ENCODE measurements at places on chromosomes 11 and 22.

- DNase-seq, result no peak
These were observed 34.7 kb downstream of the CCDC83 start for GRCh38 chr11:85889676-85890579.

DNA sequence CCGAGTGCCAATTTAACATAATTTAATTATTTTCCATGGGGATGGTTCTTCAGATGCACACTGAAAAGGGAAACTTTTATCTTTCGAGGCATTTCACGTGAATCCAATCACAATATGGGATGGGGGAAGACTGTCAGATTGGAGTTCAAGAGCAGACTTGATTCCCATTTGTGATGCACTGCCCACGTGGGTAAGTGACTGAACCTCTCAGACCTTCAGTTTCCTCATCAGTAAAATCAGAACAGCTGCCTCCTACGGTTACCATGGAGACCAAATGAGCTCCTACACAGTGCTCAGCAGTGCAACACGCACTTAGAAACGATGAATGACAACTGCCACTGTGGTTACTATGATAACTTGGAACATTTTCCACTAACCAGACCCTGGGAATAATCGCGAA, 21.7 kb downstream of the KIAA0930 start:
- DNase-seq, result no peak

DNA sequence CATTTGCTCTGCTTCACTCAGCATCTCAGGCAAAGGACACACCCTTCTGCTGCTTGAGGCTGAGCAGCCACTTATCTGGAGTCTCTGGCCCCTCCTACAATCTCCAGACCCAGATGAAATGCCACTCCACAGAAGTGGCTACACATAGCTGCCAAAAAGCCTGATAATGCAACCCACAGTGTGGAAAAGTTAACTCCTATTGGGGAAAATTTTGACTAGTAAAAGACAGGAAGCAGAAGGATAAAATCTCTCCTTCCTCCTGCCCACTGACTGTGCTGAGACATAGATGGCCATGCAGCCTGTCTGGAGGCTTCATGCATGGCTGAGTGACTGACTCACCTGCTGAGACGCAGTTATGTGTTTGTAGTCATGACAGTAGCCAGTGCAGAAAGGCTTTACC, 92.3 kb upstream of the TEAD1 start:
- no peak for DNase-seq

- DNase-seq, result no peak
These were observed 2.3 kb upstream of the APOA4 start for GRCh38 chr11:116825434-116825833.

DNA sequence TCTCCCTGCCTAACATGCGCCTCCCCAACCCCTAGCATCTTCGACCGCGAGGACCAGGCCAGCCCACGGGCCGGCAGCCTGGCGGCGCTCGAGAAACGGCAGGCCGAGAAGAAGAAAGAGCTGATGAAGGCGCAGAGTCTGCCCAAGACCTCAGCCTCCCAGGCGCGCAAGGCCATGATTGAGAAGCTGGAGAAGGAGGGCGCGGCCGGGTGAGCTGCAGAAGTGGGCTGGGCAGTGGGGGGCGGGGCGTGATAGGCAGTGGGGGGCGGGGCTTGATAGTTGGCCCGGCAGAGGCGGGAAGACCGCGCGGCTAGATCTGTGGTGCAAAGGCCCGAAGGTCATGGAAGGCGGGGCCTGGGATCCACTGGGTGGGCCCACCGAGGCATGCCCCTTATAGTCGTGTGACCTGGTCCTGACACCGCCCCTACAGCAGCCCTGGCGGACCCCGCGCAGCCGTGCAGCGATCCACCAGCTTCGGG, 8.7 kb downstream of the SELENOM start:
- no peak for DNase-seq

- no peak for DNase-seq
These were observed 6.9 kb upstream of the NEAT1 start for GRCh38 chr11:65415499-65416340.

GRCh38 chr11:14764579-14765527, 121.2 kb downstream of the PDE3B start:
- no peak for DNase-seq

- no peak for DNase-seq
These were observed 75.2 kb downstream of the DHCR7 start for GRCh38 chr11:71372693-71373657.

DNA sequence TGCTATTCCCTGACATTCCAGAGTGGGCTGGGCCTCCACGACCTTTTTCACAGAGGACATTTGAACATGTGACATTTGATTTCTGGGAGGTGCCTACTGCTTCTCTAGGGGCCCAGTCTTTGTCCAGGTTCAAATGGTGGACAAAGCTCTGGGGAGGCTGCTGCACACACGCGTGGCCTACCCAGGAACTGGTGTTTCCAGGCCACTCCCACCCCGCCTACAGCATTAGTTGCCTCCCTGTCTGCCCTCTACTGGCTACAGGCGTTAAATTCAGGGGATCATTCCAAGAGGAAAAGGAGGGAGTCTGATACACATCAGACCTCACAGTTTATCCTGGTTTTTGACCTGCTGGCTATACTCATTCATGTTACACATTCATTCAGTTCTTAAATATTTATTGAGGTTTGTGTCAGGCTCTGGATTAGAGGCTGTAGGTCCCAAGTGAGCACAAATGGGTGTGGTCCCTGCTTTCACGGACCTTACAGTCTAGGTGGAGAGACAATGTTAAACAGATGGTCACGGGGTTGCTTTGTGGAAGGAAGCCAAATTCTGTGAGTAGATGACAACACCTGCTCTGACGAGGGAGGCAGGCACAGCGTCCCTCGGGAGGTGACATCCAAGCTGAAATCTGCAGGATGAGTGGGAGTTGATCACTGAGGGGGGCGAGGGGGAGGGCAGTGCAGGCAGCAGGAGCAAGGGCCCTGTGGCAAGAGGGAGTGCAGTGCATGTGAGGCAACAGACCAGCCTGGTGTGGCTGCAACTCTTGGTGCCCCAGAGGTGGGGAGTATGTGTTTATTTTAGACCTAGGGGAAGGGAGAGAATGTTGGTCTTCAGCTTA, 11.8 kb downstream of the TUB start:
- DNase-seq, result no peak

GRCh38 chr11:100735949-100736675, 49.0 kb downstream of the ARHGAP42 start:
- no peak for DNase-seq

- no peak for DNase-seq
These were observed 2.6 kb upstream of the INSC start for GRCh38 chr11:15112131-15112541.

- peak; percentile 36 for DNase-seq
These were observed 4.9 kb downstream of the LTO1 start for GRCh38 chr11:69670158-69670845.

DNA sequence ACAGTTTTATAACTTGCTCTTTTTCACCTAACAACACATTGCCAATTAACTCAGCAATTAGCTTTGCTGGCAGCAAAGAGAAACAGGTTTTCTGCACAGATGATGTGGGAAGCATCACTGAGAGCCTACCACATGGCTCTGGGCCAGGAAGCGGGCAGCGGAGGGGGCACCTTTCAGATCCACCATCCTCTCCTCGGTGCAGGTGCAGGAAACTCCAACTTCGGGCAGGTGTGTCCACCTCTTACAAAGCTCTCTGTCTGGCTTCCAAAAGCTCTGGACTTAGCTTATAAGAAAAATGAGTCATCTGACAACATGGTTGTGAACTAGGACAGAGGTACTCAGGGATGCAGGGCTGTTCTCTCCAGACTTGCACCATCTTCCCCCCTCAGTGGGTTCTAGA, 77.0 kb downstream of the RPS6KA4 start:
- DNase-seq, result no peak

GRCh38 chr11:120808616-120809050, 215.3 kb upstream of the TBCEL start:
- DNase-seq, result no peak

GRCh38 chr22:29199702-29200400, 5.8 kb upstream of the EMID1 start:
- DNase-seq, result no peak

GRCh38 chr11:131356206-131356605, 14.2 kb upstream of the NTM start:
- DNase-seq, result no peak

- DNase-seq, result no peak
These were observed 21.4 kb downstream of the KIF18A start for GRCh38 chr11:28086569-28086968.

- DNase-seq, result no peak
These were observed 929.5 kb upstream of the CCDC90B start for GRCh38 chr11:84215672-84216071.

- no peak for DNase-seq
These were observed 25.4 kb downstream of the ARFGAP3 start for GRCh38 chr22:42831712-42832111.

GRCh38 chr11:100730266-100730665, 43.2 kb downstream of the ARHGAP42 start:
- no peak for DNase-seq

DNA sequence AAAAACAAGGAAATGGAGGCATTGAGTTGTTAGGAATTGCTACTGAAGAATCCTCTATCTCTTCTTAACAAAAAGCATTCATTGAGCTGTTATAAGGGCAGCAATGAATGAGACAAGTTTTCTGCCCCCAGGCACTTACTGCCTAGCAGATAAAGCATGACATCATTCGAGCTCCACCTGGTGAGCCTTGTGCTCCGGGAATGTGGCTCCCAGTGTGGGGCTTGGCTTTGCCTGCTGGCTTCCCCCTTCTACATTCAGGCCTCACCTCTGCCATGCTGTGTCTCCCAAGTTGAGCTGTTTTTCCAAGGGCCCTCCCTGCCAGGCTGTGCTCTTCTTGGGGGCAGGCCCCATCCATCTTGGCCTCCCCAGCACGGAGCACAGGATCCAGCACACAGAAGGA, 56.9 kb upstream of the EIF3D start:
- DNase-seq, result no peak

DNA sequence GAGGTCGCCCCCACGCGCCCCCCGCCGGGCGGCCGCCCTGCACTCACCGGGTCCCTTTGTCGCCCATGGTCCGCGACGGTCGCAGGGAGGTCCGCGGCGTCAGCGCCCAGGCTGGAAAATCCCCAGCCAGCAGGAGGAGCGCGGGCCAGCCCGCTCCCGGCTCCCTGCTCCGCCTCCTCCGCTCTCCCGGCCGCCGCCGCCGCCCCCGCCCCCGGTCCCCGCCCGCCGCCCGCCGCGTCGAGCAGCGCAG, at the start of gene ARRB1:
ARRB1 (minus strand) TSS at position 121 of the 250 bp plus-strand sequence; CDS start at position 67, 54 bp downstream.
- DNase-seq, result no peak

GRCh38 chr22:29328055-29328454, 12.6 kb upstream of the RASL10A start:
- no peak for DNase-seq

DNA sequence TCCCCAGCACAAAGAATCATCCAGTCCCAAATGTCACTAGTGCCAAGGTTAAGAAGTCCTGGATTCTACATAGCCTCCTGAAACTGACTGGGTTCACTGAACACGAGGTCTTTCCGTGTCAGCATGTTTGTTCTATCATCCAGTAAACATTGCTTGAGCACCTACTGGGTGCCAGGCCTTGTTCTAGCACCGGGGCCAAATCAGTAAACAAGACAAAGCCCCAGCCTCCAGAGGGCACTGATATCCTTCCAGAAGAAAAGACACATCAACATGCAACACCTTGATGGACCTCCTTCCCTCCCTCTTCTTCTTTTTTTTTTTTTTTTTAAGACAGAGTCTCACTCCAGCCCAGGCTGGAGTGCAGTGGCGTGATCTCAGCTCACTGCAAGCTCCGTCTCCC, 26.9 kb downstream of the TPST2 start:
- no peak for DNase-seq

GRCh38 chr11:80473562-80473961, 1032.7 kb upstream of the TENM4 start:
- no peak for DNase-seq

DNA sequence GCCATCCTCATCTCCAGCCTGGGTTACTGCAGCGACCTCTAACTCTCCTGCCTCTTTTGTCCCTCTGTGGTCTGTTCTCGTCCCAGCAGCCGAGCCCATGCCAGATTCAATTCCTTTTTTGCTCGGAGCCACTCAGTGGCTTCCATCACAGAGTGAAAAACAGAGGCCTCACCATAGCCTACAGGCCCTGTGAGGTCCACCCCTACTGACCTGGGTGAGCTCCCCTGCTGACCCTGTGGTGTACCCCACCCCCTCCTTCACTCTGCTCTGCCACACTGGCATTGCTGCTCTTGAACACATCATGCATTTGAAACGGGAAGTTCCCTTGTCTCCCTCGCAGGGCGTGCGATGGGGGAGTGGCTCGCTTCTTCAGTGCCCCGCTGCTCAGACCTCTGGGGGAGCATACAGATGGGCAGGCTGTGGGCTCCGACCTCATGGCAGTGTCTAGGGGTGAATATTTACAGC, 2.1 kb downstream of the AIP start:
- DNase-seq, result no peak

- DNase-seq, result no peak
These were observed 713.5 kb upstream of the API5 start for GRCh38 chr11:42598341-42598740.

- DNase-seq, result no peak
These were observed 4.1 kb upstream of the HBG2 start for GRCh38 chr11:5258543-5259262.

- no peak for DNase-seq
These were observed 14.3 kb downstream of the BLID start for GRCh38 chr11:122101625-122102291.

GRCh38 chr11:122100756-122101080, 15.3 kb downstream of the BLID start:
- DNase-seq, result no peak

DNA sequence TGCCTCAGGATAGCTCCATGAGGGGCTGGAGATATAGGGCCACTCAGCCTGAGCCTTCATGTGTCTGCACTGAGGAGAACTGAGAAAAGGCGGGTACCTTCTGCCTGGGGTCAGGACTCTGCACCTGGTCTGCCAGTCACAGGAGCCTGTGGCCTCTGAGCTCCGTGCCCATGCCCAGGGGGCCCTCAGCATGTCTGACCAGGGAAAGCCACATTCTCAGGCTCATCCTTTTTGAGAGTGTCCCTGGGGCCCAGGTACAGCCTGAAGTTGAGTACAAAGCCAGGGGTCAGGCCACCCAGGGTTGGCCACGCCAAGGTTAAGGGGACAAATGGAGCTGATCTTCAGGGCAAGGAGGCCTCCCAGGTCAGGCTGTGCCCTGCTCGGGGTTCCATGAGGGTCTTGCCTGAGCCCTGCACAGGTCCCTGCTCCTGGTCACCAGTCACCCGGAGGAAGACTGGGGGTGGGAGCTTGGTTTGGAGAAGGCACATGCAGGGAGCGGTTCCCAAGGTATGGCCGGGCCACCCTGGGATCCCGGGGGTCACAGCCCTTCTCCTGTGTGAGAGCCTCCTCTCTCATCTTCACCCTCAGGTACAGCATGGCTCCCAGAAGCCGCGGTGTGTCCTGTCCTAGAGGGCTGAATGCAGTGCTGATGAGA, 6.0 kb downstream of the DENND6B start:
- no peak for DNase-seq

GRCh38 chr11:120188371-120188770, 22.5 kb upstream of the OAF start:
- no peak for DNase-seq

All from activated CD8-positive, alpha-beta memory T cell treated with anti-CD3 and anti-CD28 coated beads for 1 hour (primary cell).